Heart left ventricle (tissue), 16 donors: ENCODE measurements at places on chromosomes 2 and 18. TPM values are rescaled to one million over a fixed set of nuclear protein-coding genes. Genes with fewer than 3 reads are reported as not detected.

GRCh38 chr18:51767293-51767692, 569.8 kb upstream of the MEX3C start:
- no peaks in the 10 kb centered on the region for H3K27me3 ChIP-seq
- DNase-seq, result no peak
- H3K4me1 ChIP-seq, result no peaks in the 10 kb centered on the region
- no peaks in the 10 kb centered on the region for H3K36me3 ChIP-seq
- no peak overlapping the region for H3K4me3 ChIP-seq

GRCh38 chr18:79869591-79870300, 72.0 kb downstream of the KCNG2 start:
- H3K36me3 ChIP-seq, result no peaks in the 10 kb centered on the region
- no peak for DNase-seq
- no peak overlapping the region for H3K4me3 ChIP-seq

DNA sequence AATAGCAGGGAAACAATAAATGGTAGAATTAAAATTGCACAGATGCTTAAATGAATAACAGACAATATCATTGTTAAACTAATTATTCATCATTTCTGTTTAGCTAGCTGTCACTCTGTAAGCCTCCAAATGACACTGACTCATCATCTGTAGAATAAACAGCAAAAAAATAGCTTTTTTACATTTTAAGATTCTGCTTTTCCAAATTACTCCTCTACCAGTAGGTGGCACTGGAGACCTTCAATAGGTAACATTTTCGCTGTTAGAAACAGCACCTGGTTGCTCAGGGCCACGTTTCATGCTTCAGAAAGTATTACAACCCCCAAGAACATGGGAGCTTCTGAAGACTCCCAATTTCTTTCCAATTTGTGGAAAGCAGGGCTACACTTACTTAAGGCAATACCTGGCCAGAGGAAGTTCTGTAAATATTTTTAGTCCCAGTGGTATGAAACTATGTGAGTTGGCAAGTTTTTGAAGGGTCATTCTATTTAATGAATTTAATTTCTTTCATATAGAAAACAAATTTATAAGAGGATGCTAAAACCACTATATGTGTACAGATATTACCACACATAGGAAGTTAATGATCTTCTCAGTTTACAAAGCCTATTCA, 45.4 kb downstream of the TTN start:
- no peak for DNase-seq
- H3K4me1 ChIP-seq, result peaks cover 12% of the 10 kb centered on the region
- no peaks in the 10 kb centered on the region for H3K27me3 ChIP-seq
- H3K27ac ChIP-seq, result no peak overlapping the region
- no peak overlapping the region for H3K4me3 ChIP-seq

DNA sequence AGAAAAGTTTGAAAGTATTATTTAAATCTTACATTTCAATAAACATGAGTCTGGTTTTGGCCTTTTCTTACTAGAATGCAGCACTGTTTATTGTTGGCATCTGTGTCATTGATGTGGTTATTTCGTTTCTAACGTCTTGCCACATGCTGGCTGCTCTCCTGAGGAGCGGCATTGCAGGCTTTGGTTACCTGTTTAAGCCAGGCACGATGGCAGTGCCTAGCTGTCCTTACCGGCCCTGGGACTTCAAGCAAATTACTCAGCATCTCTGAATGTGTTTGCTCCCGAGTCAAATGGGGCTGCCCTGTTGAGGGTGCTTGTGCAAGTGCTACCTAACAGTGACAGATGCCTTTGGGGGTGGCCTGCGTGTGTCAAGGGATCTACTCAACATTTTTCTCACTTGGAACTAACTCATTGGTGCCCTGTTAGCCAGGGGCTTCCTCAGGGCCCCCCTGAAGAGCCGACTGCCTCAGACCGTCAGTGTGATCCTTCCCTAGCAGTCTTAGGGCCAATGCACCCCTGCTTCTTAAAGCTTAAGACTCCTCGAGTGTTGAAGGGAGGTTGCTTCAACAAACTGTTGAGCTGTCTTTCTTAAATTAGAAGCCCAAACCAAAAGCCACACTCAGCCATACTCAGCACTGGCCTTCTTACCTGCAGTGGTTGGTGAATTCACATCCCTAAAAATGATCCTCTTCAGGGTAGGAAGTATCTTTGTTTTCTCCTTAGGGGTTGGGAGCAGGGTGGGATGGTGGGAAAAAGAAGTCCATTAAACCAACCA, 151.5 kb downstream of the NCK2 start:
- H3K36me3 ChIP-seq, result peaks cover 5% of the 10 kb centered on the region
- H3K4me3 ChIP-seq, result no peak overlapping the region
- no peaks in the 10 kb centered on the region for H3K27me3 ChIP-seq

- no peak for DNase-seq
- H3K27ac ChIP-seq, result no peak overlapping the region
- no peaks in the 10 kb centered on the region for H3K36me3 ChIP-seq
- H3K4me1 ChIP-seq, result no peaks in the 10 kb centered on the region
- H3K4me3 ChIP-seq, result no peak overlapping the region
- H3K27me3 ChIP-seq, result no peaks in the 10 kb centered on the region
These were observed 36.8 kb upstream of the APCDD1 start for GRCh38 chr18:10417664-10418063.

- H3K4me3 ChIP-seq, result no peak overlapping the region
- no peaks in the 10 kb centered on the region for H3K27me3 ChIP-seq
- H3K36me3 ChIP-seq, result no peaks in the 10 kb centered on the region
- no peak for DNase-seq
These were observed 37.6 kb upstream of the PLEKHM3 start for GRCh38 chr2:208062961-208063360.

DNA sequence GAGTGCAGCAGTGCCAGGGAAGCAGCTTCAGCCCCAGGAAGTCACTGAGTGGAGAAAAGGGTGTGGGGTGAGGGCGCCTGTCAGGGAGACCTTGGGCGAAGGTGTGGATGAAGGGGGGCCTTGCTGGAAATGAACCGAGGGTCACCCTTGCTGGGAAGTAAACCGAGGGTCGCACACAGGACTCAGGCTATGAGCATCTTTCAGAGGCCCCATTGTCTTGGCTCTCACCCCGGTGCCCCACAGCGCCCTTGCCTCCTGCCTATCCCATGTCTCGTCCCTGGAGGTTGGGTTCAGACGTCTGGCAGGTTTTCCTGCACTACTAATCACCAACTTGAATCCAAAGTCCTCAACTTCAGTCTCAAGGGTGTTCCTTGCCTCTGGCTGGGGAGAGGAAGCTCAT, 122.8 kb upstream of the PXDN start:
- no peaks in the 10 kb centered on the region for H3K36me3 ChIP-seq
- H3K27me3 ChIP-seq, result peaks cover 17% of the 10 kb centered on the region
- no peak overlapping the region for H3K4me3 ChIP-seq
- H3K27ac ChIP-seq, result no peak overlapping the region
- H3K4me1 ChIP-seq, result no peaks in the 10 kb centered on the region

- H3K36me3 ChIP-seq, result no peaks in the 10 kb centered on the region
- no peak for DNase-seq
- no peak overlapping the region for H3K27ac ChIP-seq
These were observed 63.5 kb downstream of the DNER start for GRCh38 chr2:229650901-229651300.

DNA sequence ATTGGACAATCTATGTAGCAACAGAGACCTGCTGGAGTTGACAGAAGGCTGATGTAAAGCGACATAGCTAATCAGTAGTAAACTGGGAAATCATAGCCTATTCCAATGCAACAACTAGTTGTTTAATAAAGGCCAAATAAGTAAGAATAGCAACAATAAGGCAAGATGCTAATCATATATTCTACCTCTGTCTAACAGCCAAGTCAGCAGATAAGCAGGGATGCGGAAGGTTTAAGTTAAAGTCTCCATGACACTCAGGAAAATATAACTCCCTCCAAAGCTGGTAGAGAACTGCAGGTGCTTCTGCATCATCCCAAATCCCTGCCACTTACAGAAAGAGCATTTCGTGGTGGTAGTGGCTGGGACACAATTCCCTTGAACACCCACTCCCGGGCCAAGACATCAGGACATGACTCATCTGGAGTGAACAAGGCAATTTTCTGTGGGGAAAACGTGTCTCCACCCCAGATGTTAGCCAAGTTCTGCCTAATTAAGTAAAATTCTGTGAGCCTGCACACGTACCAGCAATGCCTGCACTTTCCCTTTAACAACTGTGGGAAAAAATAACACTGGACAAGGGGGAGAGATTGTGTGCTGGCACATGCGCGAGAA, 413.6 kb upstream of the ID2 start:
- no peak for DNase-seq
- H3K4me3 ChIP-seq, result no peak overlapping the region
- no peaks in the 10 kb centered on the region for H3K4me1 ChIP-seq
- no peaks in the 10 kb centered on the region for H3K36me3 ChIP-seq

GRCh38 chr2:21500401-21500945, 376.7 kb downstream of the TDRD15 start:
- H3K4me3 ChIP-seq, result no peak overlapping the region

GRCh38 chr18:35193316-35193715, 47.5 kb upstream of the ZNF397 start:
- no peaks in the 10 kb centered on the region for H3K4me1 ChIP-seq
- DNase-seq, result no peak
- H3K27me3 ChIP-seq, result no peaks in the 10 kb centered on the region
- H3K27ac ChIP-seq, result no peak overlapping the region
- H3K4me3 ChIP-seq, result no peak overlapping the region

DNA sequence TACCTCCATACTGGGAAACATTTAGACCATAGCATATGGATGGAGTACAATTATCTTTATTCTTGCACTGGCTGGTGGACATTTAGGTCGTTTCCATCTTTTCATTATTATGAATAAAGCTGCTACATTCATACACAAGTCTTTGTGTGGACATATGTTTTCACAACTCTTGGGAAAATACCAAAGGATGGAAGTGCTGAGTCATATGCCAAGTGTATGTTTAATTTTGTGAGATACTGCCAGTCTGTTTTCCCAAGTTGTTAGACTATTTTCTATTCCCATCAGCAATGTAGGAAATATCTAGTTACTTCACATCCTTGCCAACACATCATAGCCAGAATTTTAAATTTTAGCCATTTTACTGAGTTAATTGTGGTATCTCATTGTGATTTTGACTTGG, 91.5 kb downstream of the GALNT13 start:
- no peaks in the 10 kb centered on the region for H3K36me3 ChIP-seq
- H3K4me1 ChIP-seq, result no peaks in the 10 kb centered on the region
- H3K27me3 ChIP-seq, result no peaks in the 10 kb centered on the region
- H3K27ac ChIP-seq, result no peak overlapping the region
- H3K4me3 ChIP-seq, result no peak overlapping the region

- no peaks in the 10 kb centered on the region for H3K27me3 ChIP-seq
- no peak for DNase-seq
- no peaks in the 10 kb centered on the region for H3K4me1 ChIP-seq
- H3K4me3 ChIP-seq, result no peak overlapping the region
- H3K36me3 ChIP-seq, result no peaks in the 10 kb centered on the region
These were observed 32.7 kb upstream of the PRLH start for GRCh38 chr2:237533668-237534161.

- no peaks in the 10 kb centered on the region for H3K36me3 ChIP-seq
- DNase-seq, result no peak
- H3K4me1 ChIP-seq, result no peaks in the 10 kb centered on the region
- H3K27me3 ChIP-seq, result no peaks in the 10 kb centered on the region
- H3K4me3 ChIP-seq, result no peak overlapping the region
- no peak overlapping the region for H3K27ac ChIP-seq
These were observed 163.6 kb upstream of the ZNF516 start for GRCh38 chr18:76658627-76659026.

DNA sequence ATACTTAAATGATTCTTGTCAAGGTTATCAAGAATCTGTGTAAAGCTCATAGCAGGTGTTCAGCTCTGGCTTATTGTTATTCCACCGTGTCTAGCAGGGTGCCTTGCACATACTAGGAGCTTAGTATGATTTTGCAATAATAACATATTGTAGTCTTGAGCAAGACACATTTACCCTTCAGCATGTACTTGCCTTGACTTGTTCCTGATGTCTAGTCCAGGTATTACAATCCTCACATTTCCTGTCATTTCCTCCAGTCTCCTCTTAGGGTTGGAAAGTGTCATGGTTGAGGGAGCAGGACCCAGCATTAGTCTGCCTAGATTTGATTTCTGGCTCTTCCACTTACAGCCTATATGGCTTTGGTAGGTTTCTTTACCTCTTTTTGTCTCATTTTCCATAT, 246.1 kb downstream of the RAD51AP2 start:
- H3K4me1 ChIP-seq, result no peaks in the 10 kb centered on the region
- no peaks in the 10 kb centered on the region for H3K27me3 ChIP-seq
- no peak overlapping the region for H3K27ac ChIP-seq
- H3K36me3 ChIP-seq, result no peaks in the 10 kb centered on the region
- H3K4me3 ChIP-seq, result no peak overlapping the region

GRCh38 chr2:133532919-133533318, 35.3 kb downstream of the NCKAP5 start:
- H3K36me3 ChIP-seq, result no peaks in the 10 kb centered on the region
- no peak for DNase-seq
- no peak overlapping the region for H3K27ac ChIP-seq
- no peaks in the 10 kb centered on the region for H3K4me1 ChIP-seq

DNA sequence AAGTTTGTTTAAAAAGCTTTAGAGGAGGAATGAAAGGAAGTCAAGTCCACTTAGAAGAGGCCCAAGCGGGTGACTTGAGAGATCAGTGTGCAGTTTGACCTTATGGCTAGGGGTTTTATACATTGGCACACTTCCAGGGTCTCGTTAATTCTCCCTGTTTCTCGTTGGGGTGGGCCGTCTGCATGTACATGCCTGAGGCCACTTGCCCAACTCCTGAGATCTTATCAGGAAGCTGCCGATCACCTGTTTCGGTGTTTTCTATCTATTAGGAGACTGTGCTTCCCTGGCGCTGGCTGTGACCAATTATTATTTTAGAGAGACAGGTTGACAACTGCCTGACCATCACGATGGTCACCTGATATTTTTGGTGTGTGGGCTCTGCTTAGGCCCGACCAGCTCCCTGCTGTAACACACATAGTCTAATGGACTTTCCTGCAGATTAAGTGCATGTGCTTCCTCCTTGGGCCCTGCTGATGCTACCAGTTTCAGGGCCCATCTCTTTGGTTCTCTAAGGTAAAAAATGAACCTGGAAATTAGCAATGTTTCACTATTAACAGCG, 31.0 kb upstream of the MSH6 start:
- H3K4me1 ChIP-seq, result no peaks in the 10 kb centered on the region
- no peaks in the 10 kb centered on the region for H3K36me3 ChIP-seq
- no peak overlapping the region for H3K27ac ChIP-seq
- no peak for DNase-seq
- H3K4me3 ChIP-seq, result no peak overlapping the region

GRCh38 chr2:236982693-236983455, 102.8 kb upstream of the COPS8 start:
- no peak overlapping the region for H3K4me3 ChIP-seq
- H3K27me3 ChIP-seq, result no peaks in the 10 kb centered on the region
- H3K4me1 ChIP-seq, result no peaks in the 10 kb centered on the region
- H3K27ac ChIP-seq, result no peak overlapping the region
- H3K36me3 ChIP-seq, result no peaks in the 10 kb centered on the region
- DNase-seq, result no peak

ACSL3 gene
- 44.5 TPM for total RNA-seq

EDAR gene
- not detected for total RNA-seq

VIL1 gene
- not detected for total RNA-seq

EFR3B gene
- total RNA-seq, result 8.0 TPM

RESP18 gene
- not detected for total RNA-seq

AQP12A gene
- not detected for total RNA-seq

RIT2 gene
- total RNA-seq, result not detected

NAT8 gene
- total RNA-seq, result not detected

VSNL1 gene
- total RNA-seq, result 19.6 TPM

KRTCAP3 gene
- not detected for total RNA-seq

MOGAT1 gene
- 0.42 TPM for total RNA-seq

CAPN14 gene
- total RNA-seq, result 0.44 TPM

ZNF2 gene
- 5.6 TPM for total RNA-seq

SERPINB4 gene
- not detected for total RNA-seq

ADAM23 gene
- 84.5 TPM for total RNA-seq
